ENCODE measurements at places on chromosomes 7 and 10.

DNA sequence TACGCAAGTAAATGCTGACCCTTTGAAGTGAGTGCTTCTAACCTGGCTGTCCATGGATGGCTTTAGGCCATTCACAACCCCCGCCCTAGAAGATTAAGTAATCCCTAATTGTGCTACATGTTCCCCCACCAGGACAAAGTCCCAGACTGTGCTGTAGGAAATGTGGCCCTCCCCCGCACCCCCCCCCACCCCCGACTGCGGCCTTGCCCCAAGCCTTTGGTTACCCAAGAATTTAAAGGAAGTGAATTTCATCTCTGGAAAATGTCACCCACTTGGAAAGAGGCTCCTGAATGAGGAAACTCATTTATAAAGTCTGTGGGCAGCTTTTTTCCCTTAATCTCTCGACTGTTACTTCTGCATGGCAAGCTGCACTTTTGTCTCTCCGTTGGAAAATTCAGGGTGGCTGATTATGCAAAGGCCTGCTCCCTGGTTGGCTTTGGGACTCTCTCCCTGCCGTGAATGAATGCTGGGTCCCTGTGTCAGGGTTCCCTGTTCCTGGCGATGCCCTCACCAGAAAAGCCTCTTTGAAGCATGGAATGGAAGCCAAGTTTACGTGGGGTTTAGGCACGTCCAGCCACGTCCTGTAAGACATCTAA is 31.4 kb upstream of the AQP1 start:
- DNase-seq, result no peak

DNA sequence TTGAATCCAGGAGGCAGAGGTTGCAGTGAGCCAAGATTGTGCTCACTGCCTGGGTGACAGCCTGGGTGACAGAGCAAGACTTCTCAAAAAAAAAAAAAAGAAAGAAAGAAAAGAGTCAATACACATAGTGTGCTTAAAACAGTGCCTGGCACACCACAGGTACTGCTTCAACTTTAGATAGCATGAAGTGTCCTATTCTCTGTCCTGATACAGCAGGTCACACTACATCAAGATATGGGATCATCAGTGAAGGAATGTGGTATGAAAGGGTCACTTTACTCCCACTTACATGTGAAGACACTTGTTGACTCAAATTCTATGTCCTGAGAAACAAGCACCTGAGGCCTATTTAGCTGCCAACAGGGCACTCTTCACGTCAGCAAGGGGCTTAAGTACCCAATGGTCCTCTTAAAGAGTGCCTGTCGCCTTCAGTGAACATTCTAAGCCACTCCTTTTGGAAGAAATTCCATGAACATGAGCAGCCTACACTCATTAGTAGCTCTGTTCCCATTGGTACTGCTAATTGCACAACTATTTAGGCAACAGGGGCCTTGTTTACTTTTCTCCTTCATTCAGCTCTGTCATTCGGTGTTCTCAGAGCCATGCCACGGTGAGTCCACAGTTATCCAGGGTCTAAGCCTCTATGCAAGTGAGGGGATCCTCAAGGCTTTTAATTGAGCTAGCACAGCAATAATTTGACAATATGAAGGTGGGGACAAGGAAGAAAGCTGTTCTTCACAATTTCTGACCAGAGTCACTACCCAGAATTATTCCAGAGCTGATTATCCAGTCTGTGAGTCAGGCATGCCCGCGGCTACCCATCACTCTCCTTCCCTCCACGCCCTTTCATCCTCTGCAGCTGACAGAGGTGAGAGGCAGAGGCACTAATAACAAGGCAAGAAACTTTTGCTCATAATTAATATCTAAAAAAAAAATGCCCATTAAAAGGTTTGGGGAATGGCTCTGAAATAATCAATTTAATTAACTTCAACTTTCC is 56.6 kb upstream of the PTN start:
- DNase-seq, result no peak

- no peak for DNase-seq
Observed at GRCh38 chr7:2169923-2170575, 62.7 kb downstream of the MAD1L1 start.

DNA sequence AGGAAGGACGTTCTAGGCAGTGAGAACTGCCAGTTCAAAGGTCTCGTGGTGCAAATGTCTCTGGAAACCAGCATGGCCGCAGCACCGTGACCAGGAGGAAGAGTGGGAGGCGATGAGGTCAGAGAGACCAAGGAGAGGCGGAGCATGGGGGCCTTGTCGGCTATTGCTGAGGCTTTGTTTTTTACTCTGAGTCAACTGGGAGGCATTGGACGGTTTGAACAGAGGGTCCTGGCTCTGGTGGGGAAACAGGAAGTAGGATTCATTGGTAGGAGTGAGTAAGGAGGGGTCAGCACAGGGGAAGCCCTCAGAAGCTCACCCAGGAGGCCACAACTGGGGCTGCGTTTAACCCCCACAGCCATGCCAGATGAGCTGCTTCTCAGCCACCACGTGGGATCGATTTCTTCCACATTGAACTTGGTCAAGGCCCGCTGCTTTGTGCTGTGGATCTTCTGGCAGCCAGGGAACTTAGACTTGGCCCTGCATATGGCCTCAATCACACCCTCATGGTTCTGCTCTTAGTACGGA is 22.2 kb upstream of the SH2B2 start:
- DNase-seq, result no peak

DNA sequence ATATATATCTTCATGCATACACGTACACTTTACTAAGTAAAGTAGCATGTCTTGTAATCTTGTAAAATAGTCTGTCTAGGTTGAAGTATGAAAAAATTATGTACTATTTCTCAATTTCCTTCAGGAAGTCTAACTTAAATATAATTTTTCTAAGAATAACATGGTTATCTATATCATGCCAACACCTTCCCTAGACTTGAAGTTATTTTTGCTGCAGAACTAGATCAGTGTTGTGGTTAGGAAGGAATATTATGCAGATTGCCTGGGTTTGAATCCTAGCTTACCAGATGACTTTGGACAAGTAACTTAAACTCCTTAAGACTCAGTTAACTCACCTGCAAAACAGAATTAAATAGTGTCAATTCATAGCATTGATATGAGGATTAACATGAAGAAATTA is 142.2 kb upstream of the SEMA3A start:
- DNase-seq, result no peak

DNA sequence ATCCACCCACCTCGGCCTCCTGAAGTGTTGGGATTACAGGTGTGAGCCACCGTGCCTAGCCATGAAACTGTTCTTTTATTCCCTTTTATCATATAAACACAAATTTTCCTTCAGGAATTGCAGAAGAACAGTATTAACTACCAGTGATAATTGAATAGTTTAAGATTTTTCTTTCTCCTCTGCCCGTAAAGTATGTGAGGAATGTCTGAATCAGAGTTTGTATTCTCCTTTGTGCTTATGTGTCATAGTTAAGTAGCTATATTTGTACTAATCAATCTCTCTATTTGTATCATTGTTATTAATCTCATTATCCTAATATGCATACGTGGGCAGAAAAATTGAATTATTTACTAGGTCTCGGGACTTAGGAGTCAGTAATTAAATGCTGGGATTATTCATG is 83.6 kb downstream of the ZNF277 start:
- no peak for DNase-seq

- no peak for DNase-seq
Observed at GRCh38 chr7:47233996-47234395, 347.9 kb downstream of the TNS3 start.

DNA sequence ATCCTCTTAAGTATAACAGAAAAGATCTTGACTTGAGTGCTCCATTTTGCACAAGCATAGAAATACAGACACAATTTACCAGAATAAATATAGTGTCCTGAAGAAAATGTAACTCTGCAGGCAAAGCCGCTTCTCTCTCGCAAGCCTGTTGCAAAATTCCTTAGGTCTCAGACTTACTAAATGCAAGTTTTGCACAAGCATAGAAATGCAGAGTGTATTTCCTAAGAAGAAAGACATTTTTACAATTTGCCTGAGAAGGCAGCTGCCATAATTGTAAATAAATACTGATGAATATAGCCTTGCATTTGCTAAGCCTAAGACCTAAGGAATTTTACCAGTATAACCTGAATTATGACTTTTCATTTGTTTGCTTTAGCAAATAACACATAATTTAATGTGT is 67.1 kb downstream of the AGMO start:
- DNase-seq, result no peak

- DNase-seq, result no peak
Observed at GRCh38 chr10:61989995-61990760, 88.7 kb downstream of the ARID5B start.

DNA sequence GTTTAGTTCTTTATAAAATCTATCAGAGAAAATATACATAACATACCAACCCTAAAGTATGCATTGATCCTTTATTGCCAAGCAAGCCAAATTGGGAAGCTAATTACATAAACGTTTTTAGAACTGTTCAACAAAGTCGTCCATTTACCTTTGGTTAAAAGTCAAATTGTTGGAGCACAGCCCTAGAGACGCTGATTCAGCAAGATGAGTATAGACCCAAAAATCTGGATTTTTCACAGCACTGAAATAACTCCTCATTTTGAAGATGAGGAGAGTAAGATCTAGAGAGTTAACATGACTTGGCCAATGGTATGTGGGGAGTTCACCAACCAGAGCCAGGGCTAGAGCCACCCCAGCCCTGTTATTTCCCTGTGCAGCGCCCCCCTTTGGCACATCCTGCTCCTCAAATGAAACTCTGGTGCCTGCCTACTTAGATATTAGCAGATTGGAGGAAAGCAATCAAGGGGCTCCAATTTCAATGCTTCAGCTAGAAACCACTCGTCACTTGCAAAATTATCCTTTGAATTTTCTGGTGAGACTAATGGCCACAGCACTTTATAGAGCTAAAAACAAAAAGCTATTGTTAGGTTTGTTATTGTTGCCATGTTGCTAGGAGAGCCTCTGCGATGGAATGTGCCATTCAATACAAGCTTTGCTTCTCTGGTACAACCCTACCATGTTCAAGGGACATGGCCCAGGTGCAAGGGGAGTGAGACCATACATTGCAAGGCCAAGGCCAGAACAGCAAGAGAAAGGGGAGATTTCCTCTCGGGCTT is 132.6 kb upstream of the ZEB1 start:
- DNase-seq, result no peak

DNA sequence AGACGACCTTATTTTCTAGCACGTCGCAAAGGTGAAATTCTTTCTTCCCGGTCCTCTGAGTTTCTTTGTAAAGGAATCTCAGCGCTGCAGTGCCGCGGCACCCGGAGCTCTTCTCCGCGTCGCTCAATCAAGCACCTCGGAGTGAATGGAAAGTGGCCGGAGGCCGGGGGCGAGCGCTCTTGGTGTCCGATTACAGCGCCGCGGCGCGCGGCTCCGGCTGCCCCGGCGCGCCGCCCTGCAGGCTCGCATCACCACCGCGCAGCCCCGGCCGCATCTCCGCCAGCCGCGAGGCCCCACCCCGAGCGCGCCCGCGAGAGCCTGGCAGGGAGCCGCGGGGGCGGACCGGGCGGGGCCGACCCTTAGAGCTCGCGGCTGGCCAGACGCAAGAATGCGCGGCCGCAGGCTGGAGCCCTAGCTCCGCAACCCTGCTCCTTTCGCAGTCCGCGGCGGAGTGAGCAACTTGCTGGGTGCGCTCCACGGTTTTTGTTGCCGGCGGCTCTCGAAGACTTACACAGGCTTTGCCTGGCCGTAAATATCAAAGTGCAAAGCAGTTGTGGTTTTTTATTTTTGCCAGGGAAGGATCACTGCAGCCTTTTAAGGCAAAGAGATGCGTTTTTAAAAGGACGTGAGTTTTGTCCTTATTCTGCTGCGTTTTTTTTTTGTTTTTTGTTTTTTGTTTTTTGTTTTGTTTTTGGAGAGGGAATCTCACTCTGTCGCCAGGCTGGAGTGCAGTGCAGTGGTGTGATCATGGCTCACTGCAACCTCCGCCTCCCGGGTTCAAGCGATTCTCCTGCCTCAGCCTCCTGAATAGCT is at the start of gene SEMA3C:
Gene SEMA3C, minus strand, starts transcription at position 143 of the 813 bp plus-strand sequence. CDS start 2,270 bp downstream, outside the sequence.
- DNase-seq, result peak; percentile 23

GRCh38 chr7:102132209-102132752 is 154.4 kb upstream of the SH2B2 start:
- DNase-seq, result no peak

GRCh38 chr7:101093906-101094305 is 8.6 kb downstream of the TRIM56 start:
- DNase-seq, result no peak

GRCh38 chr10:24278176-24278889 is 69.4 kb downstream of the KIAA1217 start:
- DNase-seq, result no peak

GRCh38 chr10:83617692-83618545 is 521.4 kb upstream of the GHITM start:
- no peak for DNase-seq

DNA sequence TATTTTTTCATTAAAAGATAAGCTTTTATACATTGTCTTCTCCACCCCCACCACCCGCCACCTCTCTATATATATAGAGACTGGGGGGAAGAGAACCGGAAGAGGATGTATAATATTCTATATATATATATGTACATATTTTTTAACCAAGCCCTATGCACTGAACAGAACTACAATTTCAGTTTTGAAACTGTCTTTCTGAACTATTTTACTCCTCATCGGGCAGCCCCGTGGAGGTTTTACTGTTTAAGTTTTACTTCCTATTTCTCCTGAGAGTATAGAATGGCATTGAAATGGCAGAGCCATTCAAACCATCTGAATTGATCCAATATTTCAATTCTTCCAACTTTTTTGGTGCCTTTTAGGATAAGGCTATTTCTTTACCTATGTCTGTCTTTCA is 1047.1 kb downstream of the NRG3 start:
- no peak for DNase-seq

- DNase-seq, result no peak
Observed at GRCh38 chr7:6160191-6160623, 112.2 kb downstream of the CYTH3 start.

DNA sequence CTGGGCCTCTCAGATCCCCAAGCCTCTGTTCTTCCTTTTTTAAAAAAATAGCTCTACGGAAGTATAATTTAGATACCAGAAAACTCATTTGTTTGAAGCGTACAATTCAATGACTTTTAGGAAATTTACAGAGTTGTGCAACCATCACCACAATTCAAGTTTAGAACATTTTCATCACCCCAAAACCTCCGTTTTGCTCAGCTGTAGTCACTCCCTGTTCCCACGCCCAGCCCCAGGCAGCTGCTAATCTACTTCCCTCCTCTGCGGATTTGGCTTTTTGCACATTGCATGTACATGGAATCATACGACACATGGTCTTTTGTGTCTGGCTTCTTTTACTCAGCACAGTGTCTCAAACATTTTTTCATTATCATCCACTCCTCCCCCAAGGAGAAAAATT is 229.2 kb downstream of the TCF7L2 start:
- DNase-seq, result no peak

DNA sequence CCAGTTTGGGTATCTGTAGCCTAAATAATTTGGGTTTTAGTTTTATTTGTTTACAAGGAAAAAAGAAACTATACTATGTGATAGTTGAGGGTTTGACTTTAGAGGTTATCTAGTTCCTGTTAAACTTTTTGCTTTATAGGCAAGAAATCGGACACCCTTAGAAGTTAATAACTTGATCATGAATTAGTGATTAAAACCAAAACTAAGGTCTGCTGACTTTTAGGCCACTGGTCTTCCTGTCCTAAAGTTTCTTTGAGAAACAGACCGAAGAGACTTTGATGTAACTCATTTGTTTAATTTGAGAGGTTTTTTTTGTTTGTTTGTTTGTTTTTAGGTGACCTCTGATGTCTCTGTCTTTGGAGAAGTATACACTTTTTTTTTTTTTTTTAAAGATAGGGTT is 59.7 kb downstream of the PHTF2 start:
- no peak for DNase-seq
